Ecto neural progenitor cell (in vitro differentiated cells): ENCODE measurements at places on chromosomes 7 and 10.

GRCh38 chr7:98276241-98276761 lies 5.2 kb upstream of the BRI3 start:
- no peak for DNase-seq

GRCh38 chr10:28135258-28135657 lies 136.4 kb upstream of the ODAD2 start:
- no peak for DNase-seq

DNA sequence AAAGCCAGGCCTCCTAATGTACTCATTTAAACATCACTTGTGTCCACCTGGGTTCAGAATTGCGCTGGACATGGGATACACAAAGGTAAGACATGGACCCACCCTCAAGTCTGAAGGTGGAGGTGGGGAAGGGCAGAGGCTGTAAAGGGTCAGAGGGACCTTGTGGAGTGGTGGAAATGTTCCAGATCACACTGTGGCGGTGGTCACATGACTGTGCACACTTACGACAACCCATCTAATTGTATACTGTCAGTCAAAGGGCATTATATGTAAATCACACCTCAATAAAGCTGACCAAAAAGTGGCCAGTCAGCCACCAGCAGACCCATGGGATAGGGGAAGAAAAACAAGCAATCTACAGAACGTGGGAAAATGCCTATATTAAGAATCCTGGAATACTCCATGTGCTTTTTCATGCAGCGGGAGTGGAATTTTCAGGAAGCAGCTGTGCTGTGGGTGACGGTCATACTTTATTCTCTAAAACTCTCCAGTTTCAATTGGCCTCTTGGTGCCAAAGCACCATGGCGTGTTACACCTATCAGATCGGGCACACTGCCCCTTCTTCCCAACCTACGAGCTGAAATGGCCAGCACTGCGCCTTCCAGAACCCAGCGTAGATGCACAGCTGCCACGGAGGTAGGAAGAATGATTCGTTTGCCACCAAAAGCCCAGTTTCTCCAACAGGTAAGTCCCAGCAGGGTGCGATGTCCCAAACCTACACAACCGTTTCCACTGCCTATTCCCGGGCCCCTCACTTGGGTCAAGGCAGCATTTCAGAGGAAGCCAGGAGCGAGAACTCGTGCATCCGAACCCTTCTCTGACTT lies 69.8 kb downstream of the PRKAG2 start:
- DNase-seq = no peak

GRCh38 chr10:49541762-49542161 lies 2.8 kb upstream of the ERCC6 start:
- DNase-seq = no peak

DNA sequence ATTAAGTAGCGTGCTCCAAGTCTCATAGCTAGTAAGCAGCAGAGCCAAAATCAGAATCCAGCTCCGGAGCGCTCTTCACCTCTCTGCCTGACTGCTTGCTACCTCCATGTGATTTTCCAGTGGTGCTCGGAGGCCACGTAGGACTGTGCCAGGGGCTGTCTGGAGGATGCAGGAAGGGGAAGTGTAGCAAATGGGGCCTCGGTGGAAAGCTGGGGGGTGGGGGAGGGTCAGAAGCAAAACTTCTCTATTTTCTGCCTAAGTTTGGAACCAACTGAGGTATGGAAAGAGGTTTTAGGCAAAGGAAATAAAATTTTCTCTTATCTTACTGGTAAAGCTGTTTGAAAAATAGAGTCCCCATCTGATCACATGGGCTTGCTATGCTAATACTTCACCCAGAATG lies 108.7 kb downstream of the TBXAS1 start:
- DNase-seq = no peak
